Stimulated activated CD4-positive, alpha-beta T cell treated with anti-CD3 and anti-CD28 coated beads, Interleukin-1b, Interleukin-23, amount 100 ng/mL, for 24 hours (primary cell): ENCODE measurements at places on chromosomes 11 and 22.

DNA sequence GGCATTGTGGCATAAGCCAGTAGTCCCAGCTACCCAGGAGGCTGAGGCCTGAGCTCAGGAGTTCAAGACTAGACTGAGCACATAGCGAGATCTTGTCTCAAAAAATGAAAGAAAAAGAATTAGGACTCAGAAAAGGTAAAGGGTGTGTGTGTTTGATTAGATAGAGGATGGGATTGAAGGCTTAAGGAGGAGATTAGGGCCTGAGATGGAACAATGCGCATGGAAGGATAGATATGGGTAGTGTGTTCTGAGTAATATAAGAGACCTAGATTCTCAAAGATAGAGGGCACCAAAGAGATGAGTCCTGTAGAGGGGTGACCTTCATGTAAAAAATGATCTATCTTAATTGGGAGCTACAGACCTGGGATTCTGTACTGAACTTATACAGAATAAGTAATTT lies 17.3 kb upstream of the RAB30 start:
- no peak for DNase-seq

GRCh38 chr22:40922484-40923303 lies 28.5 kb upstream of the RBX1 start:
- DNase-seq: no peak

DNA sequence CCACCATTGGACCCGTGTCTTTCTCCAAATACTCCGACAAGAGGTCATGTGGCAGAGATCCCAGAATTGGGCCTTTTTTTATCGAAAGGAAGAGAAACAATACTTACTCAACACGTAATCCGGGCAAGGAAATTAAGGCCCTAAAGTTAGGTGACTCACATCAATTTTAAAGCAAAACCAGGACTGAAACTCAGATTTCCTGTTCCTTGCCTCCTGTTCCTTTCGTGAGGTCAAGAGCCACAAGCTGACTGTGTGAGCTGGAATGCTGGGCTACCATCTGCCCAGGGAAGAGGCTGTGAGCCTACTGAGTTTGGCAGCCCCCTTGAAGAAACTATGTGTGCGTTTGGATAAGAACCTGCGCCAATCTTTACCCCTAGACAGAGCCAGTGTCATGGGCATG lies 27.1 kb upstream of the MRGPRX2 start:
- DNase-seq: no peak

DNA sequence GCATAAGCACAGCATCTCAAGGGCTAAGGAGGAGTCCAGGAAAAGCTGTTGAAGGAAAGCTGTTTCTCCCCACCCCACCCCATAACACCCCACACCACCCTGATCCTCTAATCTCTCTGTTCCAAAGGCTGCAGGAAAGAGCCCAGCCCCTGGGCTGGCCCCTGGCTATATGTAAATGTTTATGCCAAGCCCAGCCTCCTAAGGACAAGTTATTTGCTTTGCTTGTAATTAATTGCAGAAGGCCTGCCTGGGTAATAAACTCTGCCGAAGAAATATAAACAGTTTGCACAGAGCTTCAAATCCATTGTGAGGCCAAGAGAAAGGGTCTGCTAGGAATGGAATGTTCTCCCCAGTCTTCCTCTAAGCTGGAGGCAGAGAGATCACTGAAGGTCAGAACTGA lies 21.2 kb downstream of the ARRB1 start:
- no peak for DNase-seq

GRCh38 chr22:45398214-45398613 lies 15.2 kb downstream of the SMC1B start:
- DNase-seq: no peak

DNA sequence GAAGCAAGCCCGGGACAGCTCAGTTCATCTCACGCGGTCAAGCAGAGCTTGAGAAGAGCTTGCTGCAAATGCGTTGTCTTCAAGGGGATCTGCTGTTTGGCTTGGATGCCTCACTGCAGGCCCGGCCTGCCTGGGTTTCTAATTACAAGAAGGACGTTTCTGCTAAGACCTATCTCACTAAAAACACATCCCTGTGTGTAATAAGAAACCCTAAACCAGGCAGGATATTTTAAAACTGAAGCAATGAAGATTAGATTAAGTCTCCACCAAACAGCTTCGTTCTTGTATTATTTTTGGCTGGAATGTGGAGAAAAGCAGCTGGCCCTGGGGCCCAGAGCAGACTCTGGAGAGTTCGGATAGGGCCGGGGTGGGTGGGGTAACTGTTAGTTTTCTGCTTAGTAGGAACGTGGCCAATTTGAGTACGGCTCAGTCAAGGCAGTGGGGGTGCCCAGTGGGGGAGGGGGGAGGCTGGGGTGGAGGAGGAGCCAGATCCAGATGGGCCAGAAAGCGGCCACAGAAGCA lies 6.0 kb downstream of the PKNOX2 start:
- no peak for DNase-seq

GRCh38 chr22:44336962-44337677 lies 24.4 kb upstream of the SHISAL1 start:
- DNase-seq: no peak

GRCh38 chr11:131712897-131713296 lies 342.5 kb downstream of the NTM start:
- no peak for DNase-seq

DNA sequence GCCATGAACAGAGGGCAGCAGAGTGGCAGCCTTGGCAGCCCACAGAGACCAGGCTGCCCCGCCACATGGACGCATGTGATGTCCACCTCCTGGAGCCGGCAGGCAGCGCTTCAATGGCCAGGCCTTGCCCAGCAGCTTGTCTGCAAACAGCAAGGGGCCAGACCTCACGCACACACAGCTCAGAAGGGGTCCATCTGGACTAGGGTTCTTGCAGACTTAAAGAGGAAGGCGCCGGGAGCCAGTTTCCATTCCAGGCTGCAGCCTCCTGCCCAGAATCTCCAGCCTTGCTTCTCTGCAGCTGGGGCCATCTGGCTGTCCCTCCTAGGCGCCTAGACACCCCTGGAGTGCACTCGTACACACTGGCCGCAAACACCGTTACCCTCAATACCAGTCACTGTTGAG lies 91.9 kb upstream of the TMEM45B start:
- DNase-seq: no peak

- DNase-seq: no peak
Measured at GRCh38 chr11:117842131-117842941, 17.8 kb upstream of the FXYD2 start.

GRCh38 chr22:43060183-43060582 lies 29.0 kb downstream of the TTLL1 start:
- peak; percentile 37 for DNase-seq

- DNase-seq: no peak
Measured at GRCh38 chr11:74680703-74681531, 50.3 kb downstream of the CHRDL2 start.

- DNase-seq: no peak
Measured at GRCh38 chr11:86955111-86955360, 159 bp downstream of the FZD4 start.

- peak; percentile 64 for DNase-seq
Measured at GRCh38 chr11:66891851-66892660, 35.2 kb downstream of the LRFN4 start.

GRCh38 chr11:122204206-122204605 lies 88.2 kb upstream of the BLID start:
- DNase-seq: no peak

GRCh38 chr11:126048197-126048596 lies 14.5 kb downstream of the CDON start:
- no peak for DNase-seq

- no peak for DNase-seq
Measured at GRCh38 chr11:18540207-18541009, 13.7 kb upstream of the TSG101 start.

GRCh38 chr11:43631732-43632131 lies 48.8 kb upstream of the HSD17B12 start:
- no peak for DNase-seq

- DNase-seq: no peak
Measured at GRCh38 chr22:46058591-46059519, 81.9 kb upstream of the WNT7B start.

DNA sequence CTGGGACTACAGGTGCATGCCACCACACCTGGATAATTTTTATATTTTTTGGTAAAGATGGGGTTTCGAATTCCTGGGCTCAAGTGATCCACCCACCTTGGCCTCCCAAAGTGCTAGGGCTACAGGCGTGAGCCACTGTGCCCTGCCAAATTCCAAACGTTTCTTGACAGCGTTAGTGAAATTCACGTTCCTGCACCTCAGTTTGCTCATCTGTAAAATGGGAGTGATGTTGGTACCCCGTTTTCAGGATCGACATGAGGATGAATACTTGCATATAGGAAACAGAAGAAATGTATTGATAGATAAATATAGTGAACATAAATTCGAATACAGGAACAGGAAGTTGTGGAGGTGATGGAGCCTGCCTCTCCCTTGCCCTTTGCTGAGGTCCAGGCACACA lies 10.2 kb upstream of the LTO1 start:
- no peak for DNase-seq

GRCh38 chr11:98616098-98616655 lies 404.6 kb upstream of the CNTN5 start:
- no peak for DNase-seq

DNA sequence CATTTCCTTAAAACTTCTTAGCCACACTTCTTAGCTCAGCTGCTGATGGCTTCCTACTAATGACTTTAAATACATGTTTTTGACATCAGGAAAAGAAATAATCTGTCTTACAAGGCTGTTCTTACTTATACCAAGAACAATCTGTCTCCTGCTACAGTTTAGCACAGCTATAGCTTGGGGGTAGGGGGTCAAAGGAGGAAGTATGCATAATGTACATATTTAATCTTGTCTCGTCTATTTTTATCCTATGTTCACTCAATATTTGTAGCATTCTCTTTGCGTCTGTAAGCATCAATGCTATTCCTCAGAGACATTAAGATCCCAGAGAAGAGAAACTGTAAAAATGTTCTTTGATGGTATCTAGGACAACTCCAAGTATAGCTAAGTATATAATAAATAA lies 96.0 kb downstream of the KIRREL3 start:
- DNase-seq: no peak

DNA sequence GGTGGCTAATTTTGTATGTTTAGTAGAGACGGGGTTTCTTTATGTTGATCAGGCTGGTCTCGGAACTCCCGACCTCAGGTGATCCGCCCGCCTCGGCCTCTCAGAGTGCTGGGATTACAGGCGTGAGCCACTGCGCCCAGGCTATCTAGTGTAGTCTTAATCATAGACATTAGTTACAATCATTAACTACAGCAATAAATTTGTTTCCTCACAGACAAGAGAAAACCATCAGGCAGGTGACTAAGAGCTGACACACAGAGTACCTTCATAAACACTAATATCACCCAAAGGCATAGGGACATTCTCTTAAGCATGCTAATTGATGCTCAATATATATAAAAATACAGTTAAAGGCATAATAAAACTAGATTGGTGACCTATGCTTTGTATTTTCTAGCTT lies 19.4 kb downstream of the SDHD start:
- DNase-seq: no peak

GRCh38 chr22:36365020-36365411 lies 22.8 kb downstream of the MYH9 start:
- peak; percentile 82 for DNase-seq

- no peak for DNase-seq
Measured at GRCh38 chr22:38352436-38352835, 35.2 kb upstream of the CSNK1E start.

DNA sequence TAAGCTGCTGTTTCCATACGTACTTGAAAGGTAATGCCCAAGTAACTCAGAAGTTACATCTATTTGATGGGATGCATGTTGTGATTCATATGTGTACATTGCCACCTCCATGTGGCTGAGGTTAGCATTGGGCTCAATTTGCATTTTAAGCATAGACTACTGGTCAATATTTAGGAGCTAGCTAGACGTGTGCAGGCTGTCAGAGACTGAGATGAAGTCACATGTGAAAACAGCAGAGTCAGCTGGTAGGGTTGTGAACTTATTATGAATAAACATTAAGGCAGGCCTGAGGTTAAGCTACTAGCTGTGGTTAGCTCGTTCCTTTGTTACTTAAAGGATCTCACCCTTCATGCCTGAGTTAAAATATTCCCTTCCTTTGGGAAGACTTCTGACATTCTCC lies 114.5 kb upstream of the MTNR1B start:
- DNase-seq: no peak

GRCh38 chr22:37449331-37450001 lies 22.2 kb upstream of the ELFN2 start:
- no peak for DNase-seq

GRCh38 chr22:24175160-24175808 lies 6.0 kb upstream of the SUSD2 start:
- DNase-seq: peak; percentile 30

DNA sequence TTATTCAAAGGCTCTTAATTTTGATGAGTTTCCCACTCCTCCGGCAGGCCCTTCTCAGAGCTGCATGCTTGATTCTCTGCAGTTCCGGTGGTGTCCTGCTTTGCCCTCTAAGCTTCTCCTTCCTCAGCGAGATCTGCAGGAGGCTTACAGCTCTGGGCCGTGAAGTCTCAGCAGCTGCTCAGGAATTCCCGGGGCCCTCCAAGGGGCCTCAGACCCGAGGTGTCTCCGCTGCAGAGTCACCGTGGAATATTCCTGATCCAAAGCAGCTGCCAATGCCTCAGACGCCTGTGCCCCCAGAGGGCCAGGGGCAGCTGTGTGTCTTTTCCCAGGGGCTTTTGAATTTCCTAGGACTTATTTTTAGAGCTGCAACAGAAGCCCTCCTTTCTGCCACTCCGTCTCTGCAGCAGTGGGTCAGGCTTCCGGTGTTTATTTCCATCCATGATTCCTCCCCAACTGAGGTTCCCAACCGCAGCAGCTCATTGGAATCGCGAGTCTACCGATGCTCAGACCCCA lies 37.2 kb downstream of the RPS6KA4 start:
- DNase-seq: no peak

- DNase-seq: no peak
Measured at GRCh38 chr11:21174781-21175180, 505.4 kb downstream of the NELL1 start.

GRCh38 chr22:31488346-31488883 lies 1.2 kb downstream of the EIF4ENIF1 start:
- no peak for DNase-seq

DNA sequence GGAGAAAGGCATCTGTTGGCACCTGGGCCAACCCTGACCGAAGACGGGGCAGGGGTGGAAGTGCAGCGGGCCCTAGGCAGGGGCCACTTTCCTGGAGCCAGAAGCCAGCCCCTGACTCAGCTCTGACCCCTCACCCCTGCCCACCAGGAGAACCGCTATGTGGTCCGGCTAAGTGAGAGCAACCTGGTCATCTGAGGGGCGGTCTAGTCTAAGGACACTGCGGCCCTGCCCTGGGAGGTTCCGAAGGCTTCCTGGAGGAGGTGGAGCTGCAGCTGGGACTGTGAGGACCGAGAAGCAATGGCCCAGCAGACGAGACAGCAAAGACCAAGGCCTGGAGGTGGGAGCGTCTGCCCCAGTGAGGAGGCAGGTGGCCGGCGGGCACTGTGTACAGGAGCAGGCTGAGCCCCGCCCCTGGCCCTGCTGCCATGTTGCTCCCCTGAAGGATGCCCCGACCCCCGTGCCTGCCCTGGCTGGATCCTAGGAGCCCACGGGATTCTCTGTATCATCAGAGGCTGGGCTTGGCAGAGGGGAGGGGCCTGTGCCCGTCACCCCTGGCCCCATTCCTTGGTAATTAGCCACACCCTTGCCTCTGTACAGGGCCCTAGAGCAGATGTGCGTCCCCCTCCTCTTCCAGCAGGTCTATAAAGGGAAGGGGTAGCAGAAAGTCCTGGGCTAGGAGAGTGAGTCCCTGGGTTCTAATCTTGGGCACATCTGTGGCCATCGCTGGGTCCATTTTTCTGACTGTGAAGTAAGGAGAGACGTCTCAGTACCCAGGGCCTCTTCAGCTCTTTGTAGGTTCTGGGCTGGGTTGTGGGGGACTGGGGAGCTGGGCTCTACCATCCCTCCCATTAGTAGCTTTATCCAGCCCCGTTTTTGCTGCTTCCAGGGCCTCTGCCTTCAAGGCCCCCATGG lies 19.4 kb downstream of the RELT start:
- DNase-seq: no peak

- DNase-seq: no peak
Measured at GRCh38 chr22:38426628-38427027, 28.4 kb downstream of the KCNJ4 start.
